ENCODE measurements at places on chromosomes 16 and 17. TPM values are rescaled to one million over a fixed set of nuclear protein-coding genes. Genes with fewer than 3 reads are reported as not detected.

AOC3 gene
- total RNA-seq: 0.30 TPM

PPP1R27 gene
- total RNA-seq: 0.09 TPM

BIRC5 gene
- total RNA-seq: 4.8 TPM

NPTX1 gene
- total RNA-seq: 10.4 TPM

METTL2A gene
- 22.7 TPM for total RNA-seq

SHISA6 gene
- not detected for total RNA-seq
